ENCODE measurements at places on chromosomes 13 and 19.

DNA sequence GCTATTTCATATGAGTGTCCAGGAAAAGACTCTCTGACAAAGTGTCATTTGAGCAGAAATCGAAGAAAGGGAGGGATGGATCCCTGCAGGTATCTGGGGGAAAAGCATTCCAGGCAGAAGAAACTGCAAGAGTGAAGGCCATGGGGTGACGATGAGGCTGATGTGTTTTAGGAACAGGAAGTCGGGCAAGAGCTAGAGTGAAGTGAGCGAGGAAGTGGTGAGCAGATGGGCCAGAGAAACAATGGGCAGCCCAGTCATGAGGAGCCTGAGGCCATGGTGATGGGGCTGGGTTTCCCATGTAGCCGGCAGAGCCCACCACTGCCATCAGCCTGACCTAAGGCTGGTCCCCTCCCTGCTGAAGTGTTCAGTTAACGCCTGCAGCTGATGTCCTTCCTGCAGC is 150.2 kb downstream of the TNFSF13B start:
- no peak for DNase-seq

DNA sequence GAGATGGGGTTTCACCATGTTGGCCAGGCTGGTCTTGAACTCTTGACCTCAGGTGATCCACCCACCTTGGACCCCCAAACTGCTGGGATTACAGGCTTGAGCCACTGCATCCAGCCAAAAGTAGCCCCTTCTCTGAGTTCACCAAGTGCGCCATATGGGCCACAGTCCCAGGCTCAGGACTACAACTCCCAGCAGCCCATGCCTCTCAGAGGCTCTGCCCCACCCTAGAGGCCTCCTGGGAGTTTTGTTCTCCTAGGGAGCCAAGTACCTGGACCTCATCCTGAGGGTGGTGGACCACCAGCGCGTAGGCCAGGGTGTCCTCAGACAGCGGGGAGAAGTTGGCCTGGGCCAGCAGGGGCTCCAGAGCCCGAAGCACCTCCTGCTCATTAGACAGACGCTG is 18.8 kb downstream of the TMEM143 start:
- no peak for DNase-seq

- no peak for DNase-seq
Observed at GRCh38 chr19:13870873-13871272, 6.1 kb upstream of the NANOS3 start.

GRCh38 chr19:47608074-47608918 is 638 bp upstream of the BICRA start:
- peak; percentile 96 for DNase-seq

GRCh38 chr13:77239312-77239711 is 87.6 kb downstream of the MYCBP2 start:
- no peak for DNase-seq

GRCh38 chr13:97440598-97441170 is 6.7 kb downstream of the RAP2A start:
- no peak for DNase-seq

GRCh38 chr19:48987323-48987722 is 5.8 kb downstream of the GYS1 start:
- no peak for DNase-seq
